ENCODE measurements at places on chromosomes 5 and 9.

DNA sequence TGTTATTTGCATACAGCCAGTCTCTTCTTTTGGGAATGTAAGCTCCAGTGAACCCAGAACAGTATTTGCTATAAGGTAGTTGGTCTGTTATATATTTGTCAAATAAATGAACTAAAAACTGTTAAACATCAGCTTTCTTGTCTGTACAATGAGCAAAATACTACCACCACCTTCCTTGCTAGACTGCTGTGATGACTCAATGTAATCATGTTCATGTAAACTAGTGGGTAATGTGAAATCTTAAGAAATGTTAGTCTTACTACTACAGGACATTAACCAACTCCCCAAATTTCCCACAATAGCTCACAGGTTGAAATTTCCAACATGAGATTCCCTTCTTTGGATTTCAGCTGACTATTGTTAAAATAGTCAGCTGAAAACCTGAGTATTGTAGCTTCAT is 176.1 kb downstream of the TRPM3 start:
- no peak for DNase-seq

- DNase-seq = no peak
Measured at GRCh38 chr9:128770286-128771030, 1.3 kb downstream of the ZER1 start.

DNA sequence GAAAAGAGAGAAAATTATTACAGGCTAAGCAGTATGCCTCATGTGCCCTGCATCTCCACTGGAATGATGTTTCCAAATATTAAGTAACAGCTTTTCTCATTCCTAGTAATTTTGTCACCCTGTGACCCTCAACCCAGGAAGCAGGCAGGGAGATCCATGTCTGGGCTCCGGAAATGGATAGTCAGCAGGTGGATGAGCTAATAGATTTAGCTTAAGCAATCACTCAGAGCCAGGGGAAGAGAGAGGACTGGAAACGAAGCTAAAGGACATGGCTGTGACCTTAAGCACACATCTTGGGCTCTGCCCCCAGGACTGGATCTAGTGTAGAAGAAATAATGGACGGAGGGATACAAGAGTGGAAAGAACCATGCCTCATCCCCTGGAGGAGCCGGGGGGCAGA is 89.5 kb downstream of the ARSB start:
- peak; percentile 18 for DNase-seq

DNA sequence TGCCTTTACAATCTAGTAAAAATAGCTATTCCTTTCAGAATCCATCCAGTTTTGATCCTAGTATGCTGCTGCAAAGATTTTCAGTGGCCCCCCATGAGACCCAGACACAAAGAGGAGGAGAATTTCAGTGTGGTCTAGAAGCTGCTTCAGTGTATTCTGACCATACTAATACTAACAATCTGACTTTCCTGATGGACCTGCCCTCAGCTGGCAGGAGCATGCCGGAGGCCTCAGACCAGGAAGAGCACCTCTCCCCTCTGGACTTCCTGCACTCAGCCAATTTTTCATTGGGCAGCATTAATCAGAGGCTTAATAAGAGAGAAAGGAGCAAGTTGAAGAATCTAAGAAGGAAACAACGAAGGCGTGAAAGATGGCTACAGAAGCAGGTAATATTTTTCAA is 48.5 kb downstream of the RNF180 start:
- no peak for DNase-seq

DNA sequence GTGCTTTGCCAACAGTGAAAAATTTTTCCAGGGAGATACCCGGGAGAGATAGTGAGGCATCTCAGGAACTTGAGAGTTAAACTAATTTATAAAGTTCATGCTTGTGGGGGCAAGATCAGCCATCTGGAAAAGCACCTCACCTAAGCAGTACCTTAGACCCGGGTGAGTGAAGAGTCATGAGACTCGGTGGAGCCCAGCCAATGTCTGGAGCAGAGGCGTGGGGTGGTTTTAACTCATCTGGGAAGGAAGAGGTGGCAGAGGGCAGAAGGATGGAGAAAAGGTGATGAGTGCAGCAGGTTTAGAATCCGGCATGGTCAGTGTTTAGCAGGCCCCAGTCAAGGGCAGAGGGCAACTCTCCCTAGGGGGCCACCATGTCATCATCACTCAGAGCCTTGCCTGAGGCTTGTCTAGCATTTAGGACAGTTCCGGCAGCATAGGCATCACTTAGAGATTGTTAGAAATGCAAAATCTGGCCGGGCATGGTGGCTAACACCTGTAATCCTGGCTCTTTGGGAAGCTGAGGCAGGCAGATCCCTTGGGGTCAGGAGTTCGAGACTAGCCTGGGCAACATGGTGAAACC is 4.3 kb upstream of the RNF183 start:
- no peak for DNase-seq

- DNase-seq = peak; percentile 52
Measured at GRCh38 chr9:126860077-126860756, at the start of gene ZBTB34. Gene ZBTB34 (plus strand): TSS chr9:126860639. CDS start chr9:126879400, 18,761 bp downstream.

DNA sequence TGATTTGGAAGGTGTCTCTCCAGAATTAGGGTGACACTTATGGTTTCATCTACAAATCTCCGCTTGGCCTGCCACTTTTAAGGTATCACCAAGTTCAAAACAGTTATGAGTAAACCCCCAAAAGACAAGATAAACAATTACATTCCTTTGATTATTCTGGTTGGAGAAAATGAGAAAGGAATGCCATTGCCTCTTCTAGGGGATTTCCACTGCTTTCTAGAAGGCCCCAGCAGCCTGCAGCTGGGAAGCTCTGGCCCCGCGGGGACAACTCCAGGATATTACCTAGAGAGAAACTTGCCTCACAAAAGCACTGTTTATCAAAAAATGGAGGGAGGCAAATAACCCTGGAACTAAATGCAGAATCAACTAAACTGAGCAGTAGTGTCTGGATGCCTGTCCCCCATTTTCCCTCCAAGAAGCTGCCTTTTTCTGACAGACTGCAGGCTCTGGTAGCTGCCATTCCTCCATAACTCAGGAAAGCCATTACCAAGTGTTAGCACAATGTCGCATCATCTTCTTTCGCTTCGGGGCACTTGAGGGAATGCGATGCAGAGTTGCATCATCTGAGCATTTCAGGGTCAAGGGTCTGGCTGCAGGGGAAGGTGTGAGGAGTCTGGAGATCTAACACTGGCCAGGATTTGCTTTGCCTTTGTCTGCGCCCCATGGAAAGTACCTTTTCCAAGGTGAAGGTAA is 71.5 kb upstream of the PLPP6 start:
- no peak for DNase-seq

GRCh38 chr5:154756009-154756867 is 1.1 kb downstream of the LARP1 start:
- DNase-seq = peak; percentile 45

GRCh38 chr5:131379723-131380122 is 115.9 kb downstream of the CDC42SE2 start:
- DNase-seq = no peak

- no peak for DNase-seq
Measured at GRCh38 chr9:137620048-137620405, 1.2 kb downstream of the EHMT1 start.

- DNase-seq = no peak
Measured at GRCh38 chr9:5796298-5796697, 36.6 kb downstream of the ERMP1 start.

- peak; percentile 65 for DNase-seq
Measured at GRCh38 chr5:147796556-147797308, 14.2 kb upstream of the JAKMIP2 start.

DNA sequence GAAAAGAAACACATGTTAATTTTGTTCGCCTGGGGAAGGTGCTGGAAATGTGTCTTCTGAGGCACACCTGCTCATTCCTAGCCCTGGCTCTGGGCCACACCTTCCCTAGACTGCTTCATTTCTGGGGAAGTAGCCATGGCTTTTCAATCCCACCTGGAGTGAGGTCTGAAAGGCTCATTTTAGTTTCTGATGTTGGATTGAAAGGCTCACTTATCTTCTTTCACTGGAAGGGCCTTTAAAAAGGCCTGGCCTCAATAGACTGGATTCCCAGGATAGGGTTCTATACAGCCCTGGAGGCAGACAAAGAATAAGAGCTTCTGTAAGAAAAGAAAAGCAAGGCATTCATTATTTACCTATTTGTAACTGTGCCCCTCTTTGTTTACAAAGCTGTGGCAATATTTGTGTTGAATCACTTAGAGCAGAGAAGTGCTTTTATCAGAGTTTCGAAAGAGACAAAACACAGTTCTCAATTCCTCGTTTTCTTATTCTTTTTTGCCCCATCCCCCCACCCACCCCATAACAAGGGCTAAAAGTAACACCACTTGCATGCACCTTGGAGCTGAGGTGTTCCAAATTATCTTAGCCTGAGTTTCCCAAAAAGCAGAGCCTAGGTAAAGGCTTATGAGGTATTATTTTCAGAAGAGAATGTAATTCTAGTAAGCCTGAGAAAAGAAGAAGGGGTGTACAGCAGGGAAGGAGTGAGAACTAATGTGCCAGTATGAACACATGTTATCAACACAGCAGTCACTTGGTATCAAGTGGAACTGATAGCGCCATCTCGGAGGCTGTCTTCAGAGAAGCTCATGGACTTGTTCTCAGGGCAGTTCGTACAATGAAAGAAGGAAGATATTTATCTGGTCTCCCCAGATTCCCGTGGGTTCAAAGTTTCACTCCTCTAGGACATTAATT is 413.1 kb downstream of the KCTD16 start:
- no peak for DNase-seq

GRCh38 chr9:105308461-105309341 is 64.2 kb downstream of the SLC44A1 start:
- no peak for DNase-seq

DNA sequence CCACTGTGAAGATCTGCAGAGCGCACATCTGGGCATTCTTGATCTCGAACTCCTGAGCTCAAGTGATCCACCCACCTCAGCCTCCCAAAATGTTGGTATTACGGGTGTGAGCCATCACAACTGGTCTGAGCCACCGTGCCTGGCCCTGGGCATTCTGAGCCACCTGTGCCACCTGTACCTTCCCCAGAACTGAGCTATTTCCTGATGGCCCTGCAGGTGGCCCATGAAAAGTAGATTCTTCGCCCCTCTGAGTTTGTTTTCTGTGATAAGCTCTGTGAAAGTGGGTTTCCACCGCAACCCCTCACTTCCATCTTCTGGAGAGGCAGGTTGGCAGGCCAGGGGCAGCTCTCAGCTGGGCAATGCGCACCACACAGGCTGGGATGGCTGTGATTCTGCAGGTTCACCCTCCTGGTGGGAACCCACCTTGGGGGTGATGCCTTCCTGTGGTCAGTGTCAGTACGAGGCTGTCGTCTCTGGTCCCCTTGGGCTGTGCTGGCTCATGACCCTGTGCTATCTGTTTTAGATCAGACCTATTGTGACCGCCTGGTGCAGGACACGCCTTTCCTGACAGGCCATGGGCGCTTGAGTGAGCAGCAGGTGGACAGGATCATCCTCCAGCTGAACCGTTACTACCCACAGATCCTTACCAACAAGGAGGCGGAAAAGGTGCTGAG is 11.3 kb downstream of the CARD19 start:
- DNase-seq = no peak

- peak; percentile 45 for DNase-seq
Measured at GRCh38 chr5:56876327-56876726, 33.1 kb upstream of the SETD9 start.

DNA sequence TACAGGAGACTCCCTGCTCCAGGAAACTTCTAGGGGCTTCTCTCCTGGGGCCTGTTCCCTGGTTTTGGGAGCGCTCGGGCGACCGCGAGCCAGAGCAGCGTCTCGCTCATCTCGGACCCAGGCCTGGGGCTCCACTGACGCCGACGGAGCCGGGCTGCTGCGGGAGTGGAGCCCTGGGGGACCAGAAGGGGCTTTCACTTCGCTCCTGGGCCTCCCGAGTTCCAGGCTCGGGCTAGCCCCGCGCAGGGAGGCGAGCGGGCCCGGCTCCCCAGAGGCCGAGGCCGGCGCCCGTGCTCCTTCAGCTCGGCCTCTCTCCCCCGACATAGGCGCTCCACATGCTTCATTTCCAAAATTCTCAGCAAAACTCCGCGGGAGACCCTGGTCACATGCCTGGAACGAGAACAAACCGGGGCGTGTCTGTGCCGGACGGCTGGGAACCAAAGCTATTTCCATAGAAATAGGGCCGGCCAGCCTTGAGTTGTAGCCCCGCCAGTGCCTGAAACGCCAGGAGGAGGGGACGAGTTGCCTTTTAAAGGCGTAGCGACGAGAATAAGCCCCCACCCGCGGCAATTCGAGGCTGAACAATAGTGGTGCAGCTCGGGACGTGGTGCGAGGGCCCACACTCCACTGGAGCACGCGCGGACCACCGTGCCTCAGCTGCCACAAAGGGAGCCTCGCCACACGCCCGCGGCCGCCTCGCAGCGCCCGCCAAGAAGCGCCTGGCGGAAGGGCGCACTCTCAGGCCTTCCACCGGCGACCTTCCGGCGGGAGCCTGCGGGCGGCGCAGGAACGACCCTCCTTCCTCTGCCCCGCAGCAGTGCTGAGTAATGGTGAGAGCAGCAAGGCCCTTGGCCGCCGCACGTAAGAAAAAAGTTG is 1.1 kb upstream of the G3BP1 start:
- DNase-seq = peak; percentile 76

DNA sequence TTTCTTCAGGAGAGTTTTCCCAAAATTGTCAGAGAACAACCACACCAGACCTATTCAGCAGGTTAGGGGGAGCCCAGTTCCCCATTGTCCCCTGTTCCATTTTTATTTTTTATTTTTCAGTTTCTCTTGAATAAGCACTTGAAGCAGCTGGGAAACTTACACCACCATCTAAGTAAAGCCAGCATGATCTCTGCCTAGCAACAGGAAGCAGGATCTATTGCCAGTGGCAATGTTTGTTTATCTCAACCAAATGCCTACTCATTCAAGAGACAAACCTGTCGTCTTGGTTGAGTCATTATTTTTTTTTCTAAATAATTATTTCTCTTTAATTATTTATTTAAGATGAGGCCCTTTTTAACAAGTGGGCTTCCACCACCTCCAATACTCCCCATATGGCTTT is 379.3 kb downstream of the PLK2 start:
- peak; percentile 43 for DNase-seq

DNA sequence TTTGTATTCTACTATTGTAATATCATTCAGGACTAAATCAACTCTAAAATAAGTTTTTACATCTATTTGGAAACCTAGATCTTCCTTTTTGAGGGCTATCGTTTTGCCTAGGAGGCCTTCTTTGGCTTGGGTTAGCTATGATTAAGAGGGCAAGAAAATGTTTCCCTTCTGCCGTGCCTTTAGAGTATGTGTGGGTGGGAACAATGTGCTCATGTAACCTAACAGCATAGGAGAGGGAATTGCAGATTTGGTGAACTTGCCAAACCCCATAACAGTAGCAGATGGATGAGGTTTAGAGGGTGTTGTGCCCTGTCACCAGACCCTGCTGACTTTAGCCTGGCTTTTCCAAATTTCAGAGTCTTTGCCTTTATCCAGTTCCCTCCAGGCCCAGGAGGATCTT is 339.0 kb downstream of the ADGRV1 start:
- DNase-seq = peak; percentile 41

DNA sequence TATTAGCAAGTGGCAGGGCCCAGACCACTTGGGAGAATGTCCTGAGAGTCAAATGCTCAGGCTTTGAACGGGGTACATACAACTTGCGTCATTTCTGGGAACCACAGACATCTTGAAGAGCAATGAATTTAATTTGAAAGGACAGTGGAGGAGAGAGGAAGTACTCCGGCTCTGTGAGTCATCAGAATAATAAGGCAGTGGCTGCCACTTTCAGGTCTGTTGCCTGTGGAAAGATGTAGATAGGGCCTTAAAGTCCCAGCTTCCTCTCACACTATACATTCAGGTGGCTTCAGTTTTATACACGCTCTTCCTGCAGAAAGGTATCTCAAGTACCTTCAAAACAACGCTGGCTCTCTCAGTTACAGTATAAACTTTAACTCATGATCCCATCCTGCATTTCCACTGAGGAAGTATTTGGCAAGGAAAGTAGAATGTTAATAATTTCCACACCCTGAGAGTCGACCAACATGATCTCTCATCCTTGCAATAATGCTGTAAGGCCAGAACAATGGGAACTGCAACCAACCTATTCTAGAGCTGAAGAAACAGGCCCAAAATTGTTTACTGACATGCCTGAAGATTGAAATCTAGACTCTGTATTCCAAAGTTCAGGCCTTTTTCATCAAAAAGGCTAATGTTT is 6.8 kb upstream of the PRUNE2 start:
- peak; percentile 73 for DNase-seq
